Suppressor macrophage (primary cell): ENCODE measurements at places on chromosomes 4 and X.

GRCh38 chr4:176894498-176894897, 101.8 kb upstream of the VEGFC start:
- no peak for DNase-seq

DNA sequence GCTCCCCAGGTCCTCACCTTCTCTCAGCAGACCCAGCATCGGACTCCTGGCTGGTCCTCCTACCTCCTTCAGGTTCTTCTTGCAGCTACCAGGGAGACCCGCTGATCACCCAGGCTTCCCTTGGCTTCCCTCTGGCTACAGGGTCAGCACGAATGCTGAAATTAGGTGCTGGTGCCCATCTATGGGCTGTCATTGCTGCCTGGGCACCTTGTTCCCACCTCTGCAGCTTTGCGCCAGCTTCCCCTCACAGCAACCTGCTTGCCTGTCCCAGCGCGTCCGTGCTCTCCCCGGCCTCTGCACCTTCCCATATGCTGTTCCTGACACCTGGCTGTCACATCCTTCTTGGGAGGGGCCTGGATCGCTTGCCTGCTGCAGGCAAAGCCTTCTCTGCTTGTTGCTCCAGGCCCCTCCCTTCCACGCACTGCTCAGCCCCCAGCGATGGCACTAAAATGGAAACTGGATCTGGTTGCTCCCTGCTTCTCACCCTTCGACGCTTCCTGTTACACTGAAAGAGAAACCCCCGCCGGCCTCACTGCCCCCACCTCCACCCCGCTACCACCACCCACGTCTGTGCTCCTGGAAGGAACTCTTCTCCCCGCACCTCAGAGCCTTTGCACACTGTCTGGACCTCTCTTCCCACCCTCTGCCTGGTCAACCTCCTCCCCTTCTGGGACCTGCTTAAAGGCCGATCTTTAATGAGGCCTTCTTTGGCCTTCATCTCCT, 22.2 kb downstream of the C4orf50 start:
- DNase-seq: no peak

DNA sequence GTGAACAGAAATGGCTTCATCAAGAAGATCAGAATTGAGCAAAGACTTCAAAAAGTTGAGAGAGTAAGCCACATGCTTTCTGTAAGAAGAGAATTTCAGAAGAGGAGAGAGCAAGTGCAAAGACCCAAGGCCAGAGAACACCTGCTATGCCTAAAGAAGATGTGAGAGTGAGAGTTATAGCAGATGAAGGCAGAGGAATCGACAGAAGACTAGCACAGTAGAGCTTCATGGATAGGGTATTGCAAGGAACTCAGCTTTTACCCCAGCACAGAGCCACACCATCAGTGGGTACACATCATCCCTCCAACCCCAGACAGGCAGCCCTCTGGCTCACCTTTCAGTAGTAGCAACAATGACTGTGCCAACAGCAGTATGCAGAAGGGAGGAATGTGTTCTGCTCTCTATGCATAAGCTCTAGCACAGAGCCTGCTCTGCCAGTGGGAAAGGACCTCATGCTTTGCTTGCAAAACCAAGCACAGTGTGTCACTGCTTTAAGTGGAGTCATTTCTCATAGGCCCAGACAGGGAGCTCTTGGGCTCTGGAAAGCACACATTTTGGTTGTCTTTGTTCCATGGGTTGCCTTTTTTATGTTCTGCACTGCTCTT, 318.6 kb downstream of the NAF1 start:
- DNase-seq: no peak

GRCh38 chrX:112668476-112669409, 11.0 kb downstream of the LHFPL1 start:
- peak; percentile 26 for DNase-seq

DNA sequence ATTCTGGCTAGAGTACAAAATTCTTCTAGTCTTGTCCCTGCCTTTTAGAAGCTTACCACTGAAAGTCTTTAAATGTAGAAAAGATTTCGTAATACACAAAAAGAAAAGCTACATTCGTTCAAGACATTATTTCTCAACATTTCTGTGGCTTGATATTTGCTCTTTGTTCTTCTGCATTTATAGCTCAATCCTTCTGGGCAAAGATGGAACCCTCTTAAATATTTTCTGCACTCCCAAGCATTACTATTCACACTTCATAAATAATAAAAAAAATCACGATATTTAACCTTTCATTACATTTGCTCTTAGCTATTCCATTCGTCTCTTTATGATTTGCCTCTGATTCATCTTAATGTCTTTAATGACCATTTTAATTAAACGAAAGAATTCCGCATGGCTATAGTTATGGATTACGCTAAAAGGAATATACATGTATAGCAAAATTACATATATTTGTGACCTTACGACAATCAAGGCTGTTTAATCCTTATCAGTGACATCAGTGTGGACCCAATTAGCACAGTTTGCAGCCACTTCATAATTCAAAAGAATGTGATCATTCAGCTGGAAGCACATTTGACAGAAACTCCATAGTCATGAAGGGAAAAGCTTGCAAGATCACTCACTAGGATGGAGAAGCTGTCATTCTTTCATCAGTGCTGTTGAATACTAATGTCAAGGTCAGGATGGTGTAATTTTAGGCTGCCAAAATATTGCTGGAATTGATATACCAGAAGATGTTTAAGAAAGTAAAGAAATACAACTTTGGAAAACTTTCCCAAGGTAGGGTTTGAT, 1075.0 kb upstream of the TENM3 start:
- no peak for DNase-seq

DNA sequence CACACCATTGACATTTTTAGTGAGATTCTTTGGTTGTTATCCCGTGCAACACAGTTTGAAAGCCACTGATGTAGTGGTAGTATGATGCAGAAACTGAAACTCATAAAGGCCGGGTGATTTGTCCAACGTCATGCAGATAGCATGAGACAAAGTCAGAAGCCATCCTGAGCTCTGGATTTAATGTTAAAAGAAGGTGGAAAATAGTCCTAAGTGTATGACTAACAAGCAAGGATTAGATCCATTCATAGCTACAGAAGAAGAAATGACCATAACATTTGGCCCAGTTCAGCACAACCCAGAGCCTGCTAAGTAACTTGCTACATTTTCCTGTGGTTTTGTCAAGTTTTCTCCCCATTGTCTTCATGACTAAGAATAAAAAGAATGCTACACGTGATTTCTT, 142.4 kb downstream of the AMELX start:
- DNase-seq: no peak

DNA sequence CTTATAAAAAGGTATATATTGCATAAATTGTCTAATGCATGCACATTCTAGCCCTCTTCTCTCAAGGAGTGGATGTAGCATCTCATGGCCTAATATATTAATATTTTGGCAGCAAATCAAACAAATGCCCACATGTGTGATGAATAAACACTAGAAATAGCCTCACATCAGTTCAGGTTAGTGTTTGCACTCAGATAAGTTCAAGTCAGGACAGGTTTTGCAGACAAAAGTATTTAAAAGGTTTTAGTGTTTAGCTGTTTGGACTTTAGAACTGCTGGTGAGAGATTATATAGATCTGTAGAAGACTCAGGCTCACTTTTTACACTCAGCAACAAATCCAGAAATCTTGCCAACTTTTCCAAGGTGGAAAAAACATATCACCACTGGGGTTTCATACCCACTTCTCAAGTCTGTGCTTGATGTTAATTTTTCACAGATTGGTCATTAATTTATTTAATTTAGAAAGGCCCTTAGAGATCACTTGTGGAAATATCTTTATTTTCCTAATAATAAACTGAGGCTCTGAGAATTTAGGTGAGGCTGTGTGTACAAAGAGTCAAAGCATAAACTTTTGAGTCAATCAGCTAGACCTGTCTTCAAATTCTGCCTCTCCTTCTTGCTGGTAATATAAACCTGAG, 362.6 kb downstream of the GASK1B start:
- no peak for DNase-seq

DNA sequence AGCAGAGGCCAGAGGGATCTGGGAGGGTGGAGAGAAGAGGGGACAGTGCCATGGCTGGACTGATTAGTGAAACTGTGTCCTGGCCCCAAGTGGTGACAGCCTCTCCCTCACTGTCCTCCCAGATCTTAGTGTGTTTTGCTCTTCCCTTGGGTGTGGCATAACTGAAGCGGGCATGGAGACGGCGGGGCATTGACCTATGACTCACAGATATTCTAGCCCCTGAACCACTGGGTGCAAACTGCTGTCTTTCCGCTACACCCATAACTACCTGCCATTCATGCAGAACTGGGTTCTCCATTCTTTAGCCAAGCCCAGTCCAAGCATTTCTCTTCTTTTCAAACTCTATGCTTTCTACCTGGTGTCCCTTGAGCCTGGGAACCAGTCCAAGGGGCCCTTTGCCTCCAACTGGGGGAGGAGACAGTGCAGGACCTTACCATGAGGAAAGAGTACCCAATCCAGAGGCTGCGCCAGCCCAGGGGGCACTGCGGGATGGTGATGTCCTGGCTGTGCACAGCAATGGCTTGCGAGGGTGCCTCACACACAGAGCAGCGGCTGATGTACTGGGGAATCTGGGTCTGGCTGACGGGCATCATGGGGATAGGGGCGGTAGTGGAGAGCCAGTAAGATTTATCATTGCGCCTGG, 67.6 kb downstream of the ATG4A start:
- DNase-seq: no peak

DNA sequence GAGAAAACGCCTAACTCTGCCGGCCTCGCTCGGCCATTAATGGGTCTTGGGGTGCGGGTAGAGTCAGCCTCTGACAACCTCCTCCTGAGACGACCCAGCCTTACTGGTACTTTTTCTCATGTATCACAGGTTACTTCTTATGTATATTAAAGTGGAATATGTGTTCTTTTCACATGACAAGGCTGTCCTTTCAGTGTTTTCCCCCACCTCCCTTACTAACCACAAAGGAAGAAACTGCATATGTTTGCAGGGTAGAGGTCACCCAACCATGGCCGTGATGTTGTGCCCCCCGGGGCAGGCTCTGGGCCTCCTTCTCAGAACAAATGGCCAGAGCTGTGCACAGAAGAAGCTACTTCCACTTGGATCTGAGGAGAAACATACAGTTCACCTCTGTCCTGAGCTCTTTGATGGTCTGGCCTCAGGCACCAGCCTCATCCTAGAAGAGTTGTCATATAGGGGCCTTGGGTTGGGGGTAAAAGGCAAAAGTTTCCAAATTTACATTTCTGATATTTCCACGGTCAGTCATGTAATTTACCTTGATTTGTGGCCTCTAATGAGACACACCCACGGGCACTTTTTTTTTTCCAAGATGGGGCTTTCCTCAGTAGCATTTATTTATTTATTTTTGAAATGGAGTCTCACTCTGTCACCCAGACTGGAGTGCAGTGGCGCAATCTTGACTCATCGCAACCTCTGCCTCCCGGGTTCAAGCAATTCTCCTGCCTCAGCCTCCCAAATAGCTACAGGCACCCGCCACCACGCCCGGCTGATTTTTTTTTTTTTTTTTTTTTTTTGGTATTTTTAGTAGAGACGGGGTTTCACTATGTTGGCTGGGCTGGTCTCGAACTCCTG, 1.9 kb downstream of the SOWAHD start:
- DNase-seq: no peak

- DNase-seq: no peak
Observed at GRCh38 chrX:129783291-129783713, 3.6 kb downstream of the SASH3 start.

DNA sequence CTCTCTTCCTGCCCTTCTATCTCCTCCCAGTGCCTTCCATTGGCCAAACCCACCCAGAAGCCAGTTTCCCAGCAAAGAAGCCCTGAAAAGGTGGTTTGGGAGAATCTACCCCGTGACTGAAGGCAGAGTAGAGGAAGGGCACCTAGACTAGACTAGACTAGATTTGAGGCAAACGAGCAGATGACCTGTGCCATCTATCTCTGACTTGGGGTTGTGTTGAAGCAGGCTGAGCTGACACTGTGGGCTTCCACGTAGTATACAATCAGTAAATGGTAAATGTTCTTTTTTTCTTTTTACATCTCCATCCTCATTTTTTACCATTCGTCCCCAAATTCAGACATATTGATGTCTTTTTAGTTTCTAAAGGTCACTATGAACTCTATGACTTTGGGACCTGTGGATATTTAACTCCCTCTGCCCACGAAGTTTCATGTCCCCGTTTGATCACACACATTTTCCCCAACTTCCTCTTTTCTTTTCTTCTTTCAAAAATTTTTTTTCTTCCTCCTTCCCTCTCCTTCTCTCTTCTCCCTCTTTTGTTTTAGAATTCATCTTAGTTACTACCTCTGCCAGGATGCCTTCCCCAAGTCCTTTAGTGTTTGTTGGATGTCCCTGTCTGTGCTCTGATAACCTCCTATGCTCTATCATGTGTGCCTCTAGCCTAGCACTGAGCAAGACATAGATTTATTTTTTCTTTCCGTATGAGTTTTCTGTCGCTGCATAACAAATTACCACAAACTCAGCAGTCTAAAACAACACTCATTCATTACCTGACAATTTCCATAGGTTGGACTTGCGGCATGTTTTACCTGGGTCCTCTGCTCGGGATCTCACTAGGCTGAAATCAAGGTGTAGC, 6.2 kb upstream of the AFF1 start:
- no peak for DNase-seq

DNA sequence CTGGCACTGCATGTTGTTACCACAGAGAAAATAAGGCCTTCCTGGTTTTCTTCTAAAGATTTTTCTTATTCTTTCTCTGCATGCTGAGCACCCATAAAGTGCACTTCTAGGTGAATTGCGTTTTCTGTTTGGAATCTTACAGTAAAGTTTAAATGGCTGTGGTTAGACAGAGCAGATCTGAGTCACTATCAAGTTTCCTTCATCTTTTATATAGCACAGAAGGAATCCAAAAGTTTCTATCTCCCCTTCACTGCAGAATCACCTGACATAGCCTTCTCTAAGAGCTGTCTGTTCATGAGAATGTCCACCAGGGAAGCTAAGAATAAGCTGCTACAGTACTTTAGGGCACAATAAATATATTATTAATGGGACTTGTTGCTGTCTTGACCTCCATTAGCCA, 455.5 kb upstream of the FAM241A start:
- DNase-seq: no peak

DNA sequence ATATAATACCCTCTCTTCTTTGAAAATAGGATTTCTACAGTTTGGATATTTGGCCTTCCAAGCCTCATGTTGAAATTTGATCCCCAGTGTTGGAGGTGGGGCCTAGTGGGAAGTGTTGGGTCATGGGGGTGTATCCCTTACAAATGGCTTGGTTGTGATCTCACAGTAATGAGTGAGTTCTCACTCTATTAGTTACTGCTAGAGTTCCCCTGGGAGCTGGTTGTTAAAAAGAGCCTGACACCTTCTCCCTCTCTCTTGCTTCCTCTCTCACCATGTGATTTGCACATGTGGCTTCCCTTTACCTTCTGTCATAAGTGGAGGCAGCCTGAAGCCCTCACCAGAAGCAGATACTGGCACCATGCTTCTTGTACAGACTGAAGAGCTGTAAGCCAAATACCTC, 73.9 kb downstream of the HDAC8 start:
- no peak for DNase-seq

DNA sequence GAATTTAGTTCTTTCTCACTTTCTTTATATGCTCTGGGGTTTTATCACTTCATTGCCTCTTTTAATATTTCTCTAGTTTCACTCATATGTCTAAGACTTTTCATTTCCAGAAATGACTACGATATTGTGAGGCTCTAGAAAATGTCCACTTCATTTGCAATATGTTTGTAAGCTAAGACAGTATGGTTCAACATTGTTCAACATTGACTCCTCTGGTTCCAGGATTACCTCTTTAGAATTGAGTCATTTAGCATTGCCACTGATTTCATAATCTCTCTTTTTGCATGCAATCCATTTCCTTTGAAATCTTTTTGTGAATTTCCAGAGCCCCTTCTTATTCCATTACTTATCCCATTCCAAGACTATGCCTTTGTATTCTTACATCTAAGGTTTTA, 32.3 kb downstream of the BBS12 start:
- peak; percentile 56 for DNase-seq
